Activated B cell treated with CpG ODN at 0.5 μM for 24 hours (primary cell): ENCODE measurements at places on chromosomes 7 and 10. TPM values are rescaled to one million over a fixed set of nuclear protein-coding genes. Genes with fewer than 3 reads are reported as not detected.

TEX47 gene
- total RNA-seq: not detected in 2 replicates

- DNase-seq: peak; percentile 82
Measured at GRCh38 chr10:110226543-110226925, 19.1 kb downstream of the MXI1 start.

MYH16 gene
- not detected in 2 replicates for total RNA-seq

DNA sequence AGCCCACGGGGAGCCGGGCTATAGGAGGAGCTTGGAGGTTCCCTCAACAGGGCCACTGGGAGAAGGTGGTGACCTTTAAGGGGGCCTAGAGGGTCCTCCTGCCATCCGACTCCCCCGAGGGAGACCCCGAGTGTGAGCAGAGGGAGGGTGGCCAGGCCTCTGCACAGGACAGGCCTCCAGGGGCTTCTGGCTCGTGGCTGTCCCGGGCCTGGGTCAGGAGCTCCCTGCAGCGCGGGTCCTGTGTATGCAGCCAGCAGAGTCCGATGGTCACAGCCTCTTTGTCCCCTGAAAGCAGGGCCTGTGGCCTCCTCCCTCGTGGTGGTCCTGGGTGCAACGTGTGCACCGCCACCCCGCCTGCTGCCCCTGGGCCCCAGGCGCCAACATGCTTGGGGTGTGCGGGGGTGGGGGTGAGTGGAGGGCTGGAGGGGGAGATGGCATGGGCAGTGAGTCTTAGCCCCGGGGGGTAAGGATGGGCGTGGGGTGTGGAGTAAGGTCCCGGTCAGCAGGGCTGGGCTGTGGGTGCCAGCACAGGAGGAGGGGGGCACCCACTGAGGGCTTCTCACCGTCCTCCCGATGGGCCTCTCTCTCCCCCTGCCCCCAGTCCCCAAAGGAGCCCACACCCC is 27.1 kb downstream of the UNCX start:
- DNase-seq: no peak
